Foreskin keratinocyte (primary cell): ENCODE measurements at places on chromosomes 4 and X. TPM values are rescaled to one million over a fixed set of nuclear protein-coding genes. Genes with fewer than 3 reads are reported as not detected.

GRCh38 chrX:136909119-136909705 is 28.7 kb upstream of the RBMX start:
- peak; percentile 59 for DNase-seq

GRCh38 chrX:20225488-20225833 is 41.2 kb downstream of the RPS6KA3 start:
- DNase-seq: no peak

- no peak for DNase-seq
These were observed 198.7 kb downstream of the ENOX2 start for GRCh38 chrX:130704053-130705038.

DNA sequence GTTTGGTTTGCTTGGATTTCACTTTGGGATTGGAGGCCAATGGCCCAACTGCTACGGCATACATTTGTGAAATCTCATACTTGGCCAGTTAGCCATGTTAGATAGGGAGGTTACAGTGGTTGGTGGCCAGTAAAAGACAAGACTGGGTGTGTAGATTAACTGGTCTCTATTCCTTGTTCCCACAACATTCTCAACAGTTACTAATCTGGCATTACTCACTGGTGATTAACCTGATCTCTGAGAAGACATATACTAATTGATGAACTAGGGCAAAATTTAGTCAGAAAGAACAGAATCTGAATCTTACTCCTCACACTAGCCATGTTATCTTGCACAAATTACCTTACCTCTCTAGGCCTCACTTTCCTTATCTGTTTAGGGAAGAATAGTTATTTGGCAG is 33.4 kb downstream of the GATB start:
- DNase-seq: peak; percentile 71

DNA sequence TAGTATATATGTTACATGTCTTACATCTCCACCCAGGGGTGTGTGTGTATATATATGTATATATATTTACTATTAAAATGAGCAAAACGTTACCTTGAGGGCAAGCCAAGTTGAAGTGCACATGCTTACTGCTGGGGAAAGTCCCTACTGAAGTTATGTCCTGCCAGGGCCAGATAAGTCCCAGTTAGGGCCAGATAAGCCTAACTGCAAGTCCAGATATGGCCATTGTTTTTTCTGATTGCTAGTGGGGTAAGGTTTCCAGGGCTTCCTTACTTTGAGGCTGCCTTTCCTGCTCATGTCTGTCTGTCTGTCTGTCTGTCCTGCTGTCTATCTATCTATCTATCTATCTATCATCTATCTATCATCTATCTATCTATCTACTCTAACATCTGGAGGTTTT is 19.3 kb upstream of the ZNF81 start:
- DNase-seq: no peak

GYPE gene
- not detected in 2 replicates for polyA plus RNA-seq

CDKL2 gene
- 0.20 and 0.21 TPM in 2 replicates for polyA plus RNA-seq

GRCh38 chrX:117854806-117855205 is 261.8 kb downstream of the KLHL13 start:
- no peak for DNase-seq

GRCh38 chr4:172716291-172716690 is 452.3 kb upstream of the GALNT7 start:
- DNase-seq: no peak

GRCh38 chrX:15785176-15785750 is 5.0 kb upstream of the ZRSR2 start:
- DNase-seq: no peak

- DNase-seq: no peak
These were observed 54.1 kb downstream of the BMP3 start for GRCh38 chr4:81084634-81085033.

DNA sequence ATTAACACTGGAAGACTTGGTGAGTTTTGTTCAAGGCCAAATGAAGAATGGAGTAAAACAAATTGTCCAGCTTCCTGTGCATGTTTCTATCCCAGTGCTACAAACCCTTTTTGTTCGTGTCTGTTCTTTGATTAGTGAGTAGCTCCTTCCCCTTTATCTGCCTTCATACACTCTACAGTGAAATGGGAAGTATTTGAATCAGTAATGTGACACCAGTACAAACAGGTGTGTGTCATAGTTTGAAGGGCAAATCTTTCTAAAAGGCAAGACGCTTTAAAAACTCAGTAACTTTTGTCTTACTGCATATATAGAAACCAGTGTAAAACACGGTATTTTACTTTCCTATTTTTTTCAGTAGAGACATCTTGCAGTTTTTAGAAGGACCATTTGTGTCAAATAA is 5.9 kb downstream of the ARHGEF38 start:
- DNase-seq: no peak

GRCh38 chr4:145298885-145299284 is 118.5 kb upstream of the OTUD4 start:
- no peak for DNase-seq

DNA sequence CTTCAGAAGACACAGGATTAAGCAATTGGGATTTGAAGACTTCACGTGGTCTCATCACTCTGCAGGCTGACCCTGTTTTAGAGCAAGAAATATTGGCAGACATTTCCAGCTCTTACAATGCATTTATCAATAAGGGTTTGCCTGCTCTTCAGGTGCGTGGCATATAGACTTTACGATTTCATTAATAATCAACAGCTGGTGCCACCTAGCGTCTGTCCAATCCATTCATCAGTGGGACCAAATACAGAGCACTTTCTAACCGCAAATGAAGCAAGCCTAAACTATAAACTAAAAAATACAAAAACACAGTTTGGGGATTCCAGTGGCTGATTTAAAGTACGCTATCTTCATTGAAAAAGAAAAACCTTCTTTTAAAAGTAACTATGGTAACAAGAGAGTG is 125.4 kb upstream of the DMD start:
- DNase-seq: no peak

DNA sequence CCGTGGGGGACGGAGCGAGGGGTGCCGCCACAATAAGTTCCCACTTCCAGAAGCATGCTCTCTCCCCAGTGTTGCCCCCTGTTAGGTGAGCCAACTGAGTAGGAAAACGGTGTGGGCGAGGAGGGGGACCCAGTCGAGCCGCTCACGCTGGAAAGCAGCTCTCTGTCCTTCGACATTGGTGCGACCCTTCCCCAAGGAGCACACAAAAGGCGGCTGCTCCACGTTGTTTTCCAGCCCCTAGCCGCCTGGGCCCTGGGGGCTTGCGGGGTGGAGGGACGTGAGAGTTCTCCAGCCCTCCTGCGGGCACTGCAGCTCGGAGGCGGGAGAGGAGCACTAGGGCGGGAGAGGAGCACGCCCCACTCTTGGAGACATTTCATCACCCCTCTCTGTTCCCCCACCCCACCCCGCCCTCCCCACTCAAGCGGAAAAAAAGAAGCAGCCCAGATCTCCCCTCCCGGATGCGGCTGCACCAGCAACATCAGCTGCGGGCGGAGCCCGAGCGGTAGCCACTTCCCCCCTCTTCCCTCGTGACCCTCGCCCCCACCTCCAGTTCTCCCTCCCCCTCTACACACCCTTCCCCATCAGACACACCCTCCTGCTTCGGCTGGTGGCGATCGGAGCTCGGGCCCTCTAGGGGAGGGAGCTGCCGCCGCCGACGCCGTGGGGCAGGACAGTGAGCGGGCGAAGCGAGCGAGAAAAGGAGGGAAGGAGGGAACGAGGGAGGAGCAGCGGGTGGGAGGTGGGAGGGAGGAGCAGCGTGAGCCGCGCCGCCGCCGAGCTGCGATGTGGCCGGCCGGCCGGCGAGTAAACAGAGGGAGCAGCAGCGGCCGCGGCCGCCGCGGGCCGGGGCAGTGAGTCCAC is at the start of gene DOCK11:
DOCK11 (plus strand) TSS at position 755 of the 861 bp plus-strand sequence. CDS start 157 bp downstream, outside the sequence.
- DNase-seq: peak; percentile 27

SLC2A9 gene
- polyA plus RNA-seq: 19.0 and 25.4 TPM in 2 replicates

- no peak for DNase-seq
These were observed 148.1 kb downstream of the PLS3 start for GRCh38 chrX:115709039-115709438.

FREM3 gene
- polyA plus RNA-seq: not detected in 2 replicates

GRCh38 chr4:7956934-7957656 is 17.4 kb upstream of the AFAP1 start:
- no peak for DNase-seq

DNA sequence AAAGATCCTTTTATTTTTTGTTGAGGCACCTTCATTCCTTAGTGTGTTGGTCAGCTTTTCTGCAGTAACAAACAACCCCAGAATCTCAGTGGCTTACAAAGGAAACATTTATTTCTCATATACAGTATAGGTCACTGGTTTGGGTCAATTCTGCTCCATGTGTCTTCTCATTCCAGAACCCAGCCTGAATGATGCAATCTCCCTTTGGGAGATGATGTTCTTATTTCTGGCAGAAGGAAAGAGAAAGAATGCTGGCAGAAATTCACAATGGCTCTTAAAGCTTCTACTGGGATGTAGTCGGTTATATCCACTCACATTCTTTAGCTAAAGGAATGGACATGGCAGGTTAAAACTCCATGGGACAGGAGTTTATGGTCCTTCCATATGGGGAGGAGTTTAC is 42.3 kb downstream of the IDS start:
- DNase-seq: no peak

DNA sequence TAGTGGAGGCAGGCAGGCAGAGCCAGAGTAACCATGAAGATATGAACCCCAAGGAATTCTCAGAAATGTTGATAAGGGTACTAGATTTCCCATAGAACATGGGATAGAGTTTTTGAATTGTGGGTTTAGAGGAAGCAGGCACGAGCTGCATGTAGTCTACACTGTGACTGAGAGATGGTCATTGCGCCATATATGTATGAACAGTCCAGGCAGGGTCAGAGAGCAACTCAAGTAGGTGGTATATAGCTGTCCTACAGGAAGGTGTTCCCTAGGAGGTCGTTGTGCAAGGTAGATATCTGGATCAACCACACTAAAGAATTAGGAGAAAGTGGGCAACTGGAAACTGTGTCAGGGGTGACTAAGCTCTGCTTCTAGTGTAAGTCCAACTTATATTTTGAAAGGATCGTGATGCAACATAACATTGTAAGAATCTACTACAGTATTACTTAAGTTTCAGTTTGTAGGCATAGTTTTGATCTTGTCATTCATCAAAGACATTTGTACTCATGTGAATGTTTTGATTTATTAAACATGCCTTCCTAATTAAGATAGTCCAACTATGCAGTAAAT is 94.6 kb downstream of the HPGD start:
- peak; percentile 33 for DNase-seq

DNA sequence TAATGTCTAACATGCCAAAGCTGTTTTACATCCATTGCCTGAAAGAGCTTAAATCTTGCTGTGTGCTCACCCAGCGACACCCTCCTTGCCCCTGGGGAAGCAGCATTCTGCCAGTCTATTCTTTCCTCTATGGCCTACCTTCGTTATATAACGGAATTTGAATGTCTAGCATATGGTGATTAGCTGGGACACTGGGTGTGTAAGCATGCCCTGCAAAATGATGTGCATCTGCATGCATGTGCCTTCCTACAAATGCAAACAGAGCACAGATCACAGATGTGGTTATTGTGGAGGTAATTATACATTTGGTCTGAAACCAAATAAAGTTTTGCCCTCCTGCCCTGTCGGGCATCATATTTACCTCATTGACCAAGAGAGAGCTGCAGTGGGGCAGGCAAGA is 90.8 kb downstream of the NHS start:
- DNase-seq: no peak

KLHL15 gene
- 0.68 and 0.77 TPM in 2 replicates for polyA plus RNA-seq

DNA sequence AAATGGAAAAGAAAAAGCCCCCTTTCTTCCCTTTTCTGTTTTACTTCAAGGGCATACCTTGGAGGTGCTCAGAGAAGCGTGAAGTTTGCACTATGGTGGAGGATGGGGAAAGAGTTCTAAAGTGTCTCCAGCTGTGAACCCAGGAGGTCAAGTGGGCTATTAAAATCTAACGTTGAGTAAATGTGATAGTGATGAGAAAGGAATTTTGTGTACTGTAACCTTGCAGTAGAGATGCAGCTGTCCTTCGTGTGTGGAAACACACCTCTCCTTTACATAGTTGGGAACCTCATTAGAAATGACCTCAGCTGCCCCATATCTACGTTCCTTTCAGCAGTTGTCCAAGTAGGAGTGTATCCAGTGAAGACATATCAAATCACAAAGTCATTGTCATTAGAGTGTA is 26.5 kb downstream of the ADH5 start:
- DNase-seq: no peak

DNA sequence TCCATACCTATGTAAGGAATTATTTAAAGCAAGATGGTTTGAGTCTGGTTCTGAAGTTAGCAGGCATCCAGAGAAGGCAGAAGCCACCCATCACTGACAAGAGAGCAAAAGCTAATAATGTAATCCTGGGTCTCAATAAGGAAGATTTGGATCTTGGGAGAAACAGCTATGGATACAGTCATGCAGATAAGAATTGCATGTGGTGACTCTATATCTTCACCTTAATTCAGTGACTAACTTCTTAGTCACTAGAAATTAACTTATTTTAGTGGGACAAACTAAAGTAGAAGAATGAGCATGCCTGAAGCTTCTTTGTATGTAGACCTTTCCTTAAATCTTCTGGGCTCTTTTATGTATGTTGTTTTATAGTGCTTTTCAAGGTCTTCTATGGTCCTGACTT is 66.6 kb downstream of the ATP10D start:
- DNase-seq: peak; percentile 59
